ENCODE measurements at places on chromosomes 2 and 18. TPM values are rescaled to one million over a fixed set of nuclear protein-coding genes. Genes with fewer than 3 reads are reported as not detected.

DNA sequence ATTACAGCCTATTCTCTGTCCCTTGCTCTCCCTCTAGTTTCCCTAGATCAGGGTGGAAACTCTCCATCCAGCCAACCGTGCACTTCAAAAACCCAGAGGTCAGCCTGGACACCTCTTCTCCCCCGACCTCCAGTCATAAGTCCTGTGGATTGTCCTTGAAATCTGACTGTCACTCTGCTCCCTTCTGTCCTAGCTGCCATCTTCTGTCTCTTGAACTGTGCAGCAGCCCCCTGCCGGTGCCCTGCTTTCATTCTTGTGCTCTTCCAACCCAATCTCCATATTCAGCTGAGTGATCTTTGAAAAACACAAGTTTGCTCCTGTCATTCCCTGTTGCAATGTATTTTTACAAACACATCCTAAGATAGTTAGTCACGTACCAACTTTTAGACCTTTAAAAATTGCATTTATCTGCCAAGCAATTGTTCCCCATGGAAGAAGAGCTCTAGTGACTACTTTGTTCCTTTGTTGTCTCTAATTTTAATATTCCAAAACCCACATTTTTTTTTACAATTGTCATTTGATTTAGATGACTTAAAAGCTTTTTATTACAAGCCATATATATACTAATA is 254.3 kb downstream of the CAMKMT start:
- DNase-seq = no peak

IFIH1 gene
- 2.4 TPM for total RNA-seq

- no peak for DNase-seq
Measured at GRCh38 chr18:74373428-74373827, 57.8 kb downstream of the C18orf63 start.

- peak; percentile 25 for DNase-seq
Measured at GRCh38 chr2:23595601-23596251, 210.7 kb downstream of the KLHL29 start.

BOK gene
- 21.6 TPM for total RNA-seq

GRCh38 chr2:43068631-43069517 is 157.5 kb downstream of the ZFP36L2 start:
- no peak for DNase-seq

DNA sequence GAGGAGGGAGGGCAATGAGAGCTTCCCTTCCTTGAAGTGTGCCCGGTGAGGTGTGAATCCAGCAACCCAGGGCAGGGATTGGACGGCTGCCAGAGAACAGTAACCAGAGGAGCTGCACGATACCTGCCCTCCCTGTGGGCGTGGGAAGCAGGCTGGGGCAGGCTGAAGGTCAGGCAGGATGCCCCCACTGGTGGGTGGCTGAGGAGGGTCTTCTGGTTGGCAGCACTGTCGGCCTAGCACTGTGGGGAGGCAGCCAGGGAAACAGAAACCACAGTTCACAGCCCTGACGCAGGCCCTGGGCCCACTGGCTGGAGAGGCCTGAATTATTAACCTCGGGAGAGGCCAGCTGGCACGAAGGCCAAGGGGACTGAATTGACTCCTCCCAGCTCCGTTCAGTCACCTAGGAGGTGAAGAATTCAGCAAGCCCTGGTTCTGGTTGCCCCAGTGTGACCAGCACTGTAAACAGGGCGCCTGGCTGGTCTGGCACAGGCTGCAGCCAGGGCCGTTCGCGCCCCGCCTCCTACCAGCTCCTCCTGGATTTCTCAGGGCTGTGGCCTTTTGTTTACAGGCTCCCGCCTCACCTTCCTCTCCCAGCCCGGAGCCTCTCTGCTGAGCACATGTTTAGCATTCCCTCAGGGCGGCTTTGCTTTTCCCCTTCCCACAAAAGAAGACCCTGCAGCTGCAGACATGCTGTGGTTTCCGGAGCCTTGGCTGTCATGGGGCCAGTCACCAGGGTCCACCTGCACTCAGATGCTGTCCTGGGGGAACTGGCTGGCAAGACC is 97.8 kb downstream of the B3GNT2 start:
- DNase-seq = no peak

DNA sequence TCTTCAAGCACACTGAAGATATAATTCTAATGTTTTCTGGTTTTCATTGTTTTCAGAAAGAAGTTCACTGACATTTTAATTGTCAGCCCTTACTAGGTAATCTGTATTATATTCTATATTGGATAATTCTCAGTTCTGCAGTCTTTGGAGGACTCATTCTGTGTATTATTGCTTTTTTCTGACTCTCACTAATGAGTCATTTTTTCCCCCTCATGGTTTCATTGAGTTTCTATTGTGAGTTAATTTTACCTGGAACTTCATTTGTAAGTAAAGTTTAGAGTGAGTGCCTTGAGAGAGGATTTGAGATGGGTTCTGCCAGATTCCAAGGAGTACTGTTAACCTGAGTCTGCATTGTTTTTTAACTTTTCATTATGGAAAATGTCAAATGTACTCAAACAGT is 90.4 kb upstream of the LYPD1 start:
- DNase-seq = no peak

C2orf66 gene
- not detected for total RNA-seq

DAW1 gene
- total RNA-seq = 0.17 TPM

REG3G gene
- 0.23 TPM for total RNA-seq

GRCh38 chr2:193693758-193694157 is 1499.0 kb upstream of the TMEFF2 start:
- DNase-seq = no peak

EPHA4 gene
- 3.8 TPM for total RNA-seq

DNA sequence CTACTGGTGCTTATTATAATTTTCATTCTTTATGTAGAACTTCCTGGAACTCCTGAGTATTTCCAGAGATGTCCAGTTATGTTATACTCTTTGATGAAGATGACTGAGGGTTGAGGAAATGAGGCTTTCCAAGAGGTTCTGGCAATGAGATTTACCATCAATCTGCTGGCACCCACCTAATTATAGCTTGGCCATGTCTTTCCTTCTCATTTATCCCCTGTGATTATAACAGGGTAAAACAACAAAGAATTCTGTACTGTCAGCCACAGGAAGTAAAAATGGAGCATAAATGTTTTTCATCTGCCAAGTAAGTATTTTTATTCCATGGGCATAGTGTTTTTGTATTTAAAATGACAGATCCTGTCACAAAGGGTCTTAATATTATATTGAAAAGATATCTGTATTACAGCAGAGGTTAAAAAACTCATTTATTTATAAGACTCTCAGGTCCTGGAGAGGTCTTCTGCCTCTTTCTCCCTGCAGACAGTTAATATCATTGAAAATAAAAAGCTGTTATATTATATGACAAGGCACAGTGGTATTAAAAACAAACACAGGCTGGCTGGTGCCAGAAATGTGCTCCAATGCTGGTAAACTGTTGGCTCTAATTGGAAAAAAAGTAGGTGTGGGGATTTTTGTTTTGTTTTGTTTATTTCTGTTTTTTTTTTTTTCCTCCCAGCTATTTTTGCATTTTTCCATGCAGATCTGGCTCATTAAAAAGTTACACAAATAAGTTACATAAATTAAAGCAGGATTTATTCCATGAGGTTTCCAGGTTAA is 1764.1 kb upstream of the CELF4 start:
- no peak for DNase-seq

ANKRD53 gene
- 0.03 TPM for total RNA-seq

DNA sequence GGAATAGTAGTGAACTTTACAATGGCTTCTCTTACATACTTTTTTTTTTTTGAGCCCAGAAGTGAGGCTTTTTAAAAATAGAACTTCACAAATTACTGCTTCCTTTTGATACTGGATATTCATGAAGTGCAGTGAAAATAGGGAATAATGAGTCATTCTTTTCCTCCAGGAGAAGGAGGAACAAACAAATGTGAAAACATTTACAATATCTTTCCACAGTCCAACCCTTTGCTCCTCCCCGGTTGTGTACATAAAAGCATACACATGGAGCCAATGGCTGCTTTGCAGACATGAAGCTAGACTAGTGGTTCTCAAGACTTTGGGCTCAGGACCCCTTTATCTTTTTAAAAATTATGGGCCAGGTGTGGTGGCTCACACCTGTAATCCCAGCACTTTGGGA is 266.9 kb downstream of the GBX2 start:
- DNase-seq = no peak

PIKFYVE gene
- 16.2 TPM for total RNA-seq

- DNase-seq = peak; percentile 3
Measured at GRCh38 chr18:34773378-34773777, 63.3 kb downstream of the DTNA start.

SLC16A14 gene
- not detected for total RNA-seq

DNA sequence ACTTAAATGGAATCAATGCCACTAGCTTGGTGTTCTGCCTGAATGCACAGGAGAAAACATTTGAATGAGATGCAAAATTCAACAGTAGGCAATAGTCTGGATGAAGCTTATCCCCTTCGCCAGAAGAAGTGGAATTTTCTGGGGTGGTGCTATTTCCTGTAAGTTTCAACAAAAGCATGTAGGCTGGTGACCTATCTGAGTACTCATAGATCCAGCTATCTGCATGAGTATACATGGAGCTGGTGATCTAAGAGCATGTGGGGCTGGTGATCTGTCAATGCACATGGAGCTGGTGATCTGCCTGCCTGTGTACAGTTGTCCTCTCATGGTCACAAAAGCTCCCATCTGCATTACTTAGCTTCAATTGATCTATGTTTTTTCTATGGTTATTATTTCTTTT is 71.2 kb downstream of the SLC9A4 start:
- DNase-seq = peak; percentile 13

SERPINB11 gene
- total RNA-seq = not detected

DNA sequence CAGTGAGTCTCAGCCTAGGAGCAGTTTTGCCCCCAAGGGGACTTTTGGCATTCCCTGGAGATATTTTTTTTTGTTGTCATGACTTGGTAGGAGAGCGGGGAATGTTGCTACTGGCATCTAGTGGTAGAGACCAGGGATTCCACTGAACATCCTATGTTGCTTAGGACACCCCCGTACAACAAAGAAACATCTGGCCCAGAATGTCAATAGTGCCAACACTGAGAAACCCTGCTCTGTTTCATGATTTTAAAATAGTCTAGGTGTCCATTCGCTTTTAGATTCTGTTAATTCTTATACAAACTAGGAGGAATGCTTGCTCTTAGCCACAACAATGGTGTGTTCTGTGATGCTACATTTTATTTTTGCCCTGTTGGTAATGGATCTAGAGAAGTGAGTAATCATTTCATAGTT is 225.8 kb upstream of the SIX3 start:
- DNase-seq = peak; percentile 62

DNA sequence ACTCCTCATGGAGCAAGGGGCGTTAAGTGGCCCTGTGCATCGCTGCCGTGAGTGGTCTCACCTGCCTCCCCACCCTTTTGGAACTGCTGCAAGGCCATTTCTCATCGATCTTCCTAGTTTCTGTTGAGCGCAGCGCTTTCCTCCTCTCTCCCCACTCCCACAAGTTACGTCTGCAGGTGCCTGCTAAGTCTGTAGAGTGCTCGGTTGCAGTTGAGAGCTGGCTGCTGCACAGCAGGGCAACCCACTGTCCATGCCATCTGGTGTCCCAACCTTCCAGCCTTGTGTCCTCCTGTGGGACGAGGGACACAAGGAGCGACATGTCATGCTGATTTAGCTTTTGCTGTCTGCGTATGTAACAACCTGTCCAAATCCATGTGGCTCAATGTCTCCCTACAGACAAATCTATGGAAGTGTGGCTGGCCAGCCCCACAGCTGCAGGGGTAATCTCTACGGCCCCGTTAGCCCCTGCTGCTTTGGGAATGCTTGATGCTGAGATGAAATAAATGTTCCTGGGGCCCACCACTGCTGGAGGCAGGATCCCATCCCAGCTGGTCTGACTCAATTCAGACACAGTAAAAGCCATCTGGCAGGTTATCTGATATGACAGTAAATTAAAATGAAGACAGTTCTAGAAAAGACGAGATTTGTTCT is 68.1 kb upstream of the TCF7L1 start:
- DNase-seq = no peak

RTTN gene
- total RNA-seq = 11.7 TPM

DNA sequence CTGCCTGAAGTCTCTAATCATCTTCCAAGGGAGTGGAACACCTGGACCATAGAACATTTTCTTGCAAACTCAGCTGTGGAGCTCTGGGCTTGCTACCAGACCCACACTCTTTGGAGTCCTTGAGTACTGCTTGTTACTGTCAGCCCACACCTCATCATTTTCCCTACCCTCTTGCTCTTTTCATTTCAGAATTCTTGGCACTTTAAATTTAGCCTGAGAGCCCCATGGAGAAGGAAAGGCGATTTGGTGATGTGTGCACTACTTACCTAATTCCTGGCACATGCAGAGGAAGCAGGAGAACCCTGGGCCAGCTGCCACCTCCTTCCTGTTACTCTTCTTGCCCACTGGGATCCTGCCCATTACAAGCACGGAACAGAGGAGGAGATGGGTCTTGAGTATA is 31.7 kb downstream of the TMEM178A start:
- no peak for DNase-seq

CTNNA2 gene
- not detected for total RNA-seq

TRIB2 gene
- total RNA-seq = 15.1 TPM

DNA sequence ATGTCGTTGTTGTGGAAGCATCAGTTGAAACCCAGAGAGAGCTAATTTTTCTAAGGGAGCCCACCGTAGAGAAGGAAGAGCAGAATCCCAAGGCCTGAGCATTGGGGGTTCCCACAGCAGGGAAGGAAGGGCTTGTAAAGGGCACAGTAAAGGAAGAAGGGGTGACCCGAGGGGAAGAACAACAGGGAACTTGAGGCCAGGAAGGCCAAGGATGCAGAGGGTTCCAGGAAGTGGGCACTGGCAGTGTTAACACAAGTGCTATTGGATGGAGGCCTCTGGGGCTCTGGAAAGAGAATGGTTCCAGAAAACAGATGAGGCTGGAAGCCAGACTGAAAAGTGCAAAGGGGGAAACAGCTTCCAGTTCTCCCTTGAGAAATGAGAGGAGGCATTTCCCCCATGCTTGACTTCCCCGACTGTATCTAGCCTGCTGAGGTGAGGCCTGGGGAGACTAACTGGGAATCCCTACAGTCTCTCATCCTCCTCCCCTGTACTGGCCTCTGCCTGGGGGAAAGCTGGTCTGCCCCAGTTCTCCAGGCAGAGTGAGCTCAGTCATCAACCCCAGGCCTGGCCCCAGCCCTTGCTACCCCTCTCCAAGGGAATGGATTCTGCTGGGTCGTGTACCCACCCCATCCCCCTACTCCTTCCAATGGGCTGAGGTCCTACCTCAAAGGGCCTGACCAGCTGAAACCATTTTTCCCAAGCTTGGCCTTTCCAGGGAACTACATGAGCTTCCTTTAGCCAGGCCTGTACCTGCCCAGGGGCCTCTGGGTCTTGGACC is 43.2 kb upstream of the MRPL33 start:
- no peak for DNase-seq

C2orf72 gene
- total RNA-seq = 3.0 TPM

- DNase-seq = peak; percentile 10
Measured at GRCh38 chr18:72727038-72727655, 140.6 kb downstream of the NETO1 start.

NDUFV2 gene
- total RNA-seq = 227 TPM

- DNase-seq = no peak
Measured at GRCh38 chr2:143229411-143229810, 100.2 kb downstream of the ARHGAP15 start.

All from HT1080 (cell line).